ENCODE measurements at places on chromosomes 7 and 10. TPM values are rescaled to one million over a fixed set of nuclear protein-coding genes. Genes with fewer than 3 reads are reported as not detected.

Gene OR2A42
- total RNA-seq, result not detected

Gene KCNH2
- total RNA-seq, result not detected

Gene HDAC9
- 3.0 TPM for total RNA-seq

Gene ASB10
- total RNA-seq, result not detected

Gene PRKAR2B
- total RNA-seq, result not detected

Gene CPEB3
- 0.78 TPM for total RNA-seq

Gene TBXAS1
- total RNA-seq, result 0.57 TPM

Gene DPP6
- not detected for total RNA-seq

Gene GIMAP7
- not detected for total RNA-seq

Gene CCL24
- total RNA-seq, result not detected

Gene SAMD9L
- 0.99 TPM for total RNA-seq

Gene ZDHHC4
- total RNA-seq, result 40.4 TPM

Gene RAPGEF5
- total RNA-seq, result 7.6 TPM

Gene DKK1
- 70.8 TPM for total RNA-seq

Gene TOMM7
- 145 TPM for total RNA-seq

Gene TEX36
- total RNA-seq, result not detected

Gene DLX6
- 0.15 TPM for total RNA-seq

Gene MINDY3
- total RNA-seq, result 24.2 TPM

Gene MGAM2
- total RNA-seq, result not detected

Gene SVOPL
- total RNA-seq, result not detected

Gene ST8SIA6
- total RNA-seq, result not detected

Gene GIMAP5
- not detected for total RNA-seq

Gene GPR146
- total RNA-seq, result not detected

Gene ERVW-1
- total RNA-seq, result not detected

Gene GPER1
- total RNA-seq, result not detected

Gene TMEM184A
- 0.39 TPM for total RNA-seq

Gene FAM200A
- total RNA-seq, result 4.7 TPM

Gene TMEM196
- not detected for total RNA-seq

Gene APBB1IP
- not detected for total RNA-seq

Gene IFIT2
- 0.62 TPM for total RNA-seq

Gene TMEM176A
- not detected for total RNA-seq

Gene AOC1
- total RNA-seq, result not detected

Gene CRYGN
- not detected for total RNA-seq

Gene IL6
- total RNA-seq, result not detected

Gene UTF1
- total RNA-seq, result not detected

Gene ACTL6B
- not detected for total RNA-seq

Gene PTER
- 11.3 TPM for total RNA-seq

Gene MNX1
- total RNA-seq, result not detected

Gene CTAGE8
- 3.7 TPM for total RNA-seq

Gene TAS2R41
- not detected for total RNA-seq

Gene ANKRD7
- total RNA-seq, result 1.4 TPM

Gene SLC13A1
- not detected for total RNA-seq

Gene BMPER
- total RNA-seq, result 0.11 TPM

Gene CTNNA3
- total RNA-seq, result not detected

Gene GPNMB
- 2.9 TPM for total RNA-seq

Gene OPN4
- not detected for total RNA-seq

Gene LGI1
- total RNA-seq, result not detected

Gene PRTFDC1
- 4.1 TPM for total RNA-seq

Gene GLI3
- 4.2 TPM for total RNA-seq

Gene REEP3
- total RNA-seq, result 72.0 TPM

Gene PHKG1
- total RNA-seq, result not detected

Gene ANXA8
- total RNA-seq, result 275 TPM

Gene MDFIC
- 9.7 TPM for total RNA-seq

Gene DRGX
- not detected for total RNA-seq

Gene FAM241B
- 2.9 TPM for total RNA-seq

All from hair follicular keratinocyte (primary cell).